ENCODE measurements at places on chromosomes 11 and 22.

GRCh38 chr11:61969838-61970662 lies 2.6 kb upstream of the FTH1 start:
- DNase-seq, result no peak

DNA sequence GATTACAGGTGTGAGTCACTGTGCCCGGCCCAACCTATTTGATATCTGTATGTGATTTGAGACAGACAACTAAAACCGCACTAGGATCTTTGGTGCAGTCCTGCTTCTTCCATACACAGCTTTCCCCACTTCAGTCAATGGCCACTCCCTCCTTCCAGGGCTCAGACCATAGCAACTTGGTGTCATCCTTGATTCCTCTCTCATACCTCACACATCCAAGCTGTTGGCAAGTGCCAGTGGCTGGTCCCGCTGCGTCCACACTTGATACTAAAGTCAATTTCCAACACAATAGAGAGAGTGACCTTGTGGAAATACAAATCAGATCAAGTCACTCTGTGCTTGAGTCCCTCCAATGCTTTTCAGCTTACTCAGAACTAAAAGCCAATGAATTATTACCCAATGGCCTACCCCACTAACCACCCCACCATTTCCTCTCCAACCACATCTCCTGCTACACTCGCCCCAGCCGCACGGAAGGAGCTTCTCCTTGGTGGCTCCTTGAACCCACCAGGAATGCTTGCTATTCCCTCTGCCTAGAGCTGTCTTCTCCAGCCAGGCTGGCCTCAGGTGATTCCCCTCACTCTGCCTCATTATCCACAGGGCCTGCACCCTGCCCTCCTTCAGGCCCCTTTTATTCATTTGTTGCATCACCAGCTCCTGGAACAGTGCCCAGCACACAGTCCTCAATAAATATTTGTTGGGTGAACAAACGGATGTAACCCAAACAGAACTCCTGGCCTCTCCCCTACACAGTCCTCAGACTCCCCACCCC lies 12.9 kb downstream of the ABTB2 start:
- DNase-seq, result no peak

- no peak for DNase-seq
Measured at GRCh38 chr22:31715147-31715778, 34.7 kb downstream of the PRR14L start.

- DNase-seq, result no peak
Measured at GRCh38 chr22:45452565-45453379, 39.3 kb downstream of the RIBC2 start.

DNA sequence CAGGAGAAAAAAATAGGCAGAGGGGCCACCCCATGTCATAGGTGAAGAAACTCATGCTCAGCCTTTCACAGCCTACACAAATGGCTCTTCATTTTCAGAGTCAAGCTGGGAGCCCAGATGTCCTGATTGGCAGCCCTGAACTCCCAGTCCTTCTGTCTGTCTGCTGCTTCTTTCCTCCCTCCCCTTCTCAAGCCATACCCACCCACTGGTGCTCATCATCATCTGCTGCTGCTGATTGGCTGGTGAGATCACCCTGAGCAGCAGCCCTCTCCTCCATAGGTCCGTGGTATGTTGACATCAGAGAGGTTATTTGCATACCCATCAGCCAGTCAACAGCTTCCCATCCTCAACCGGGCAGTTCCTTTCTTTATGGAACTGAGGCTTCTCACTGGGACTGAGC lies 46.1 kb upstream of the PRDM11 start:
- DNase-seq, result no peak

GRCh38 chr11:68173926-68174325 lies 39.2 kb downstream of the KMT5B start:
- no peak for DNase-seq

DNA sequence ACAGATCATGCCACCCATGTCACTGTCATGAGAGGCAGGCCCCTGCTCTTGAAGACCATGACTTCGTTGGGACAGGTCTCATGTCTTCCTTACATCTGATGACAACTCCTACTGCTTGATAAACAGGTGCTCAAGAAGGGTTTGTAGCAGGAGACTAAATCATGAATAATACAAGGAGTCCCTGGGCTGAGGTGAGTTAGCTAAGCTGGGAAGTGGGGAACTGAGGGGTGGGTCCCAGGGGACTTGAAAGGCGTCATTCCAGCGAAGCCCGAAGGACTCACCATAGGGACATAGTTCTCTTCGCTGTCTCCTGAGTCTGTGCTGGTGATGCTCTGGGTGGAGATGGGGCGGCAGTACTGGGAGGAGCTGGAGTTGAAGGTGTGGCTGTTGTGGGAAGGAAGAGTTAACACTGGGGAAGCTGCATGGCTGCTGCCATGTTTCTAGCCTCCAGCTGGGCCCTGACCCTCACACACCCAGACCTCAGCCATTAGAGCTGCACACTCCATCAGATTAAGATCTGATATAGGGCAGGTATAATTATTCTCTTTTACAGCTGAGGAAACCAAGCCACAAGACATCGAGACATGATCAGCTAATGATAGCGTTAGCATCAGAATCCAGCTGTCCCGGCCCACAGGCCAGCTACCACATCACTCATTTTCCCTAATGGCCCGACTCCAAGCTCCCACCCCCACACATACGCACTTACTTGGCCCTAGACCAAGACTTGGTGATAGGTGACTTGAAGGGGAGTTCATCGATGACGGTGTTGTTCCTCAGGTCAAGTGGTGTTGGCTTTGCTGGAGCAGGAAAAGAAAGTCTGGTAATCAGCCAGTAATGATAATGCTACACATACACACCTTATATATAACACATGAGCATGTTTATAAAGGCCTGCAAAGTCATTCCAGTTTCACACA lies 32.9 kb downstream of the USP35 start:
- no peak for DNase-seq

- no peak for DNase-seq
Measured at GRCh38 chr11:1226986-1227550, 4.2 kb downstream of the MUC5B start.

GRCh38 chr11:27372164-27372563 lies 9.1 kb upstream of the CCDC34 start:
- DNase-seq, result no peak

- no peak for DNase-seq
Measured at GRCh38 chr11:86978756-86979608, 23.8 kb upstream of the FZD4 start.

DNA sequence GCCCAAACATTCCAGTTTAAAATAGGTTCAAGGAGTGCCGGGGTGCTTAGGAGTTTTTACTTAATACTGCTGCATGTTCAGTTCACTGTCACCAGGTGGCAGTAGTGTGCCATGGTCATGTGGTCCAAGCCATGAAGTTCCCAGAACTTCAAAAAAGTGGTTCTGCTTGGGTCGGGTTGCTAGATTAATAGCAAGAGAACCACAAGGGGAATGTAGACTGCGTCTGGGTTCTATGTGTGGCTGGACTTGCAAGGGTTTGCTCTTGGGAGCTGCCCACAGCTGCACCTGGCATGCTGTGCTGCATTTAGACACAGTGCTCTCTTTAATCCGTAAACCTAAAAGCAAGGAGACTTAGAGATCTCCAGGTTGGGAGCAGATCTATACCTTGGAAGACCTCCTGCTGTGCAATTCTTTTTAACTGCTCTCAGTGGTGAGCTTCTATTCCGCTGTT lies 6.5 kb upstream of the SPON1 start:
- DNase-seq, result peak; percentile 64

DNA sequence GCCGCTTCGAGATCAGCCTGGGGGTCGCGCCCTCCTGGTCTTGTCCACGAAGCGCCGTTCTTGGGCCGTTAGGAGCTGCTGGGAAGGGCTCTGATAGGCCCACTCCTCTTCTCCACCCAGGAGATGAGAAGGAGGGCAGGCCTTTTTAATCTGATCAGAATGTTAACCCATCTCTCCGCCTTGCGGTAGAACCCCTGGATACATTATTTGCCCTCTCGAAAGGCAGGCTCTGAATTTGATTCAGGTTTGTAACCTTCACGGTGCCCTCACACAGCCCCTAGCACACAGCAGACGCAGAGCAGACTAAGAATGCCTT lies at the start of gene CCDC83:
Gene CCDC83 (plus strand): TSS at position 43 of the 316 bp plus-strand sequence. CDS start 9,741 bp downstream, outside the sequence.
- DNase-seq, result no peak

- no peak for DNase-seq
Measured at GRCh38 chr11:131422496-131422895, 52.1 kb downstream of the NTM start.

GRCh38 chr22:42794551-42795510 lies 62.2 kb downstream of the ARFGAP3 start:
- DNase-seq, result no peak

DNA sequence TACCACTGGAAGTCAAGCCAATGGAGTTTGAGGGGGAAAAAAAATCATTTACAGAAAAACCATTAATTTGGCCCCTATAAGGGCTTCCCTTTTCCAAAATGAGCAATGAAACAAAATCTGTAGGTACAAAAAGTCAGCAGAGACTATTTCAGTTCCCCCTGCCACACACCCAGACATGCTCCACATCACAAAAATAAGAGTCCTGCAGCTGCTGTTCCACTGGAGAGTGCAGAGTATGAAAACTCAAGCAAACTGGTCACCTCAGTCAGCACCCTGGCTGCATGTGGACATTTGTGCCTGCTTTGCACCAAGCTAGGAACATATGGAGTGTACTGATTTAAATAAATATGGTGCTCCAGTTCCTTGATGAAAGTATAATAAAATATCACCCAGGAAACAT lies 15.1 kb downstream of the POU2AF1 start:
- no peak for DNase-seq

- no peak for DNase-seq
Measured at GRCh38 chr11:95305705-95306104, 74.7 kb upstream of the SESN3 start.

GRCh38 chr22:25628494-25628893 lies 64.0 kb downstream of the GRK3 start:
- no peak for DNase-seq

DNA sequence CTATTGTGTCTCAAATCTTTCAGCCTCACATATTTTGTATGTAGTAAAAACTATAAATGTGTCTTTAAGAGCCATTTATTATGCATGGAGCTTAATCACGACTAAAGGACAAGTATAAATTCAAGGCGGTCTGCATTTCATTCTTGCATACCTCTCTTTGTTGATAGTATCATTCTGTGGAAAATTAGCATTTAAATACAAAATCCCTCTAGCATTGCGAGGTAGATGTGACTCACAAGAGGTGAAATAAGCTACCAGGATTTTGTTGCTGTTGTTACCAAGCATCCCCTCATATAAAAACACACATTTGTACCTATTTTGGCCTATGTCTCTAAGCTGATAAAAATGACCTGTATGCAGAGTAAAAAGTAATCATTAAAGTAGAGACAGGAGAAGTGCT lies 537.4 kb upstream of the LUZP2 start:
- DNase-seq, result no peak

- DNase-seq, result no peak
Measured at GRCh38 chr22:24069721-24070120, 58.6 kb downstream of the CABIN1 start.

DNA sequence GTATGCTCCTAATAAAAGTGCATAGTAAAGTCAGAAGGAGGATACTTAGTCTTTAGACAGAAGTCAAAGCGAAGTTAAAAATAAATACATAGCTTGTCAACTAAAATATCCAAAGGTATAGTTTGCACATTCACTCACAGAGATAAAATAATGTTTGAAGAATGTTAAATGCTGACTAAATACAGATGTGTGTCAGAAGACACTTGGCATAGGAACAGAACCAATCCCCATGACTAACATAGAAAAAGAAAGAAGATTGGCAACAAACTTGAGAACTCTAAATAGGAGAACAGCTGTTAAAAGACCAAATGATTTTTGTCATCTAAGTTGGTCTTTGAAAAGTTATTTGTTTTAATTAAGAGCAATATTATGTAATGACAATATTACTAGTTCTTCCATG lies 1172.1 kb upstream of the RAG2 start:
- no peak for DNase-seq

DNA sequence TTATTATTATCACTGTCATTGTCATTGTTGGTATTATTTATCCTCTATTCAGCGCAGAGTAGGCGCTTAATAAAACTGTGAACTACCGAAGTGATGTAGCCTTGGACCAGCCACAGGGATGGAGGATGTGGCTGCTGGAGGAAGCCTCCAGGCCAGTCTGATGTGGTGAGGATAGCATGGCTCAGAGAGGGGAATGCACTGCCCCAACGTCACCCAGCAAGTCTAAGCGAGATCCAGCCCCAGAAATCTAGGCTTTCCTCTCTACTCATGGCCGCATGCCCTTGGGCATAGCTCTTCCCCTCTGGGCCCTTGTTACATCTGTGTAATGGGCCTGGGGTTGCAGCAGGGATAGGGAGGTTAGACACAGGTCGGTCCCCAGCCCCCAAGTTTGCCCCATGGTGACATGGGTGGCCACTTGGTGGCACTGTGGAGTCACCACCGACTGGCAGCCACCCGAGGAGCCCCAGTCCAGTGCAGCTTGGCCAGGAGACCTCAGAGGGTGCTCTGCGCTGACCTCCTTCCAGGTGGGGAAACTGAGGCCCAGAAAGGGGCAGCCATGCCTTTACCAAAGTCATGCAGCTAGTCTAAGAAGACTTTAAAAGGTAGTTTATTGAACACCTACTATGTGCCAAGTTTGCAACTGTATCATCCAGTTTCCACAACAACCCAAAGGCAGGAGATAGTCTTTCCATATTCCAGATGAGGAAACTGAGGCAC lies 395.7 kb downstream of the MN1 start:
- DNase-seq, result no peak

DNA sequence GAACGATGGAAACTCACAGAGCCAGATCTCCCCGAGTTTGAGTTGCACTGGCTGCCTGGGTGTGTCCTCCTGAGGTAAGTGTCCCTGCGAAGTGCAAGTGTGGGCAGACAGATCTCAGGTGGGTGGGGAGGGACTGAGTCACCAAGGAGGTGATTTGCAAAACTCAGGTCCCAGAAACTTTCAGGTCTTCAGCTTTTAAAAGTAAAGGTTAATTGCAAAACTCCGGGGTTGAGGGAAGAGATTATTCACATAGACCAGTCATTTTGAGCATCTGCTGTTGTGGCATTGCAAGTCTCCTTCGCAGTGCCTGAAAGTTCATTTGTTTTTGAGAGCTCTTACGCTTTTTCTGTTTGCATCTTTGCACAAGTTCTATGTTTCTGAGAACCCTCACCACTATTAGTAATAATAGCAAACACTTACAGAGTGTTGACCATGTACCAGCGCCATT lies 7.1 kb downstream of the CD44 start:
- DNase-seq, result no peak

DNA sequence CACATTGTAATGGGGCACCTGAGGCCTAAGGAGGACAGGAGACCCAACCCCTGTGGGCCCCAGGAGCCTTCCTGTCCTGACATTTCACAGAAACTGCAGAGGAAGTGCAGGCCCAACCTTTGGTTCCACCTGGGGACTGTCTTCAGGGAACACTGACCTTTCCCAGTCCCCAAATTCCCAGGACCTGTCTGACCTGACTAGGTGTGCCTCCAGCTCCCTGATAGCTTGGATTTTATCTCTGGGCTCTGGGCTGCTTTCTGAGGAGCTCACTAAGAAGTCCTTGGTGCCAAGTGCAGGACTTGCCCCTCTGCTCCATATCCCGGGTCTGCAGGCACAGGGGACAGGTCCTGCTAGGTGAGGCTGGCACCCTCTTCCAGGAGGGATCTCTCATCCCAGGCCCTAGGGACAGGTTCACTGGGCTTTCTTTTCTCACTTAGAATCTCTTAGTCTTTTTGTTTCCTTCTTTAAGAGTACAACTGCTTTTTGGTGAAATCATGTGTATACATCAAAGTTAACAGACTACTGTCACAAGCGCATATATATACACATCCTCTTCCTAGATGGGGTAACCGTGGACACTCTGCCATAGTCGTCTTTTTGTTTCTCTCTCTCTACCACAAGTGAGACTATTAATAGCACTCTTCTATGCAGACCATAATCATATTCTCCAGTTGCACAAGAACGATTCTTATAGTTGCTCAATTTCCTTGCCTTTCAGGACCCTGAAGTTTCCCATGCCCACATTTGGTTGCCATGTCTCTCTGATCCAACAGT lies 72.0 kb upstream of the IGLL5 start:
- no peak for DNase-seq

- DNase-seq, result no peak
Measured at GRCh38 chr11:70517203-70517602, 118.9 kb downstream of the CTTN start.
